ENCODE measurements at places on chromosomes 2 and 18. TPM values are rescaled to one million over a fixed set of nuclear protein-coding genes. Genes with fewer than 3 reads are reported as not detected.

DNA sequence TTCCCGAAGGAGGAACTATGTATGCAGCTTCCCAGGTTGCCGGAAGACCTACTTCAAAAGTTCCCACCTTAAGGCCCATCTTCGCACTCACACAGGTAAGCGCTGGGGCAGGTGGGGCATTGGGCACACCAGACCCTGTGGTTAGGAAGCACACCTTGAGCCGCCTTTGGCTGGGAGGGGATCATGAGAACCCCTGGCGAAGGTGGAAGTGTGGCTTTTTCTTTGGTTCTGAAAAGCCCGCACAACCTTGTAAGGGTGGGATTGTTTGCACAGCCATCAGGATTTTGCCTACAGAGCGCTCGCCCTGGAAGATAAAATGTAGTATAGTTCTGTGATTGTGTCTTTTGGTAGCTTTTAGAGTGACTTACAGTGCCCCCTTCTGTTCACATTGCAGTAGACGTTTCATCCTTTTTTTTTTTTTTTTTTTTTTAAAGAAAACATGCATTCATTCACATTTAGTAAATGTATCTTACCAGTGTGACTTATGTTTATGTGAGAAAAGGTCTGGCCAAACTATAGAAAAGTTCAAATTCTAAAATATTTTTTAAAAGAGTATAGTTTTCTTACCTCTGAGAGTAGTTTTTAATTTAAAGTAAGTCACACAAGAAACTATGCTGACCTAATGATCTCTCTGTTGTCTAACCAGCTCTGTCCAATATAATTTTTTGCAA is 5.3 kb downstream of the KLF11 start:
- DNase-seq, result no peak

DNA sequence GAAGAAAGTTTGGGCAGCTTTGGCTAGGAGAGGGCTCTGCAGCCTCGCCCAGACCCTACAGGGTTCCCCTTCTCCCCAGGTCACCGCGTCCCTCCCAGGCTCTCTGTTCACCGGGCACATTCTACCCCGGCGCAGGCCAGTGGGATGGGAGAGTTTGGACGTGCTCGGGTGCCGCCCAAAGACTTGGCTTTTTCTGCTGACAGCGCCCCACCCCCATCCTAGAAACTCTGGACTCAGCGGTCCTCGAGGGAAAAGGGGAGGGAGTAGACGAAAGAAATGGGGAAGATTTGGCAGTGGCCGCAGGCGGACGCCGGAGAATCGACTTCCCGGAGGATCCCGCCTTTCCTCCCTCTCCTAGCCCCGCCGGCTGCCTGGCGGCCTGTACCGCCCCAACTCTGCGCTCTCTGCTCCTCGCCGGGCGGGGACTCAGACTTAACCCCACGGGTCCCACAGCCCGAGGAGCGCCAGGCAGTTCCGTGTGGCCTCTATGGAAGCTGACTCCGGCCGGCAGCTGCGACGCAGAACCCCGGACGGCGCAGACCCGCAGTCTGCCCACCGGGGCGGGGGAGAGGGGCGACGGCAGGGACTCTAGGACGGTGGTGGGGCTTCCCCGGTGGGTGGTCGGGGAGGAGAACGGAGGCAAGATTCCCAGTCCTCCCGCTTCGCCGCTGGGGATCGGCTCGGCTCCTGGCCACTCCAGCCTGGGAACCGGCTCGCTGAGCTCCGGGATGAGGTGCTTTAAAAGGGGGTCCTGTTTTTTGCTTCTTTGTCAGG is 863 bp upstream of the SIX2 start:
- no peak for DNase-seq

- DNase-seq, result no peak
Measured at GRCh38 chr18:67517444-67517765, 885 bp upstream of the DSEL start.

Gene FBXO41
- polyA plus RNA-seq, result 47.4 TPM

Gene CHAC2
- 7.1 TPM for polyA plus RNA-seq

- no peak for DNase-seq
Measured at GRCh38 chr18:44841221-44841620, 160.5 kb downstream of the SETBP1 start.
